NCI-H524 (cell line): ENCODE measurements at places on chromosomes 3 and 15.

- DNase-seq, result no peak
Measured at GRCh38 chr15:80588801-80589200, 106.3 kb upstream of the ABHD17C start.

DNA sequence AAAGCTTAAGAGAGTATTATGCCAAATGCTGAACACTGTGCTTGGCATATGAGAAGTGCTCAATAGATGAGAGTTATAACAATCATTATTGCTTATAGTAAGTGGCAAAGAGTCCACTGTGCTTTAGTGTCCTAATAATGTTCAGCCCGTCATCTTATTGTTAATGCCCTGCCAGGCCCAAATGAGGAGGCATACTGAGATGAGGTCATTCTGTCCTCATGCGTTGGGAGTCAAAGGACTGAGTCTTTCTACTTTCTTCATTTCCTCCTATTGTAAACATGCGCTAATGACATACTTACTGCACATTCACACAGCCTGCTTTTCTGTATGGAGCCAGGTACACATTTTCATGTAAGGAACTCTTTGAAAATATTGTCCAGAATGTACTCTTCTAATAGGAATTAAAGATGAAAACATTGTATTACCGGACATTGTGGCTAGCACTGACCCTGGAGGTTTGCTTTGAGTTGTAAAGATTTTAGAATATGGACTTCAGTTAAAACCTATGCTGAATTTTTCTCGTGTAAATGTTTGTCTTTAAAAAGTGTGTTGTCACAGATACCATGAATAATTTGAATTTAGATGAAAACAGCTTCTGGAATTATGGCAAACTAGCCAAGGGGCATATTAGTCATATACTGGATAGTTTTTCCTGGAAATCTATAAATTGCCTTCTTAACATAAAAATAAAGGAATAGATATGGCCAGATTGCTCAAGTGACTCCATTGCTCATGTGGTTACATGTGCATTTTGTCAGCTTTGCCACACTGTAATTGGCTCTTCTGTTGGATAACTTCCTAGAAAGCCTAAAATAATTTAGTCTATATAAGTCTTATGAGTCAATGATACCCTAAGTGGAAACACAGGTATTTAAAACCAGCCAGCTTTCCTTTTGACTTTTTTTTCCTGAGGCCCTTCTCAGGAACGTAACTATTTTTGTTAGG, 38.3 kb downstream of the KBTBD12 start:
- DNase-seq, result no peak

DNA sequence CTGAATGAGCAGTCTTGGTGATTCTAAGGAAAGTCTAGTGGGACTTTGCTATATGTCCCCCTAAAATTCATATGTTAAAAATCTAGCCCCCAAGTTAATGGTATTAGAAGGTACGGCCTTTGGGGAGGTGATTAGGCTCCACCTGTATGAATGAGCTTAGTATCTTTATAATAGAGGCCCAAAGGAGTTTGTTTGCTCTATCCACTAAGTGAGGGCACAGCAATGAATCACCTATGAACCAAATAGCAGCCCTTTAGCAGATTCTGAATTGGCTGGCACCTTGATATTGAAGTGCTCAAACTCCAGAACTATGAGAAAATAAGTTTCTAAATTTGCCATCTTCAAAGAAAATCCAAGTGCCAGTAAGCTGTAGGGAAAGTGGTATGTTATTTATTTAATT, 187.9 kb downstream of the SUCNR1 start:
- DNase-seq, result no peak

DNA sequence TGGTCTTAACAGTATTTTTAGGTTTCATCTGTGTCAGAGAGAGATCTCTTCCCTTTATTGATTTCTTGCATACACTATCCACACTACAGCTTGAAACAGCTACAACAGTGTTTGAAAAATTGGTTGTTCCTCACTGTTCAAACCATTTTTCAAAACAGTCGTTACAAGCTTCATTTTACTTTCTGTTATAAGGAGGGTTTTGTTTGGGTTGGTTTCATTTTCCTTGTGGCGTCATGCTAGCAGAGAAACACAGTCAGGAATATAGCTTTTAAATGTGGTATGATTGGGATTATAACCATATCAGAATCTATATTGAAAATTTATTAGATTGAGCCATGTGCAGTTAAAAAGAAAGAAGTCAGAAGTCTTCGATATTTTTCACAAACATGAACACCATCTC, 400.6 kb downstream of the ZBTB20 start:
- DNase-seq, result no peak

DNA sequence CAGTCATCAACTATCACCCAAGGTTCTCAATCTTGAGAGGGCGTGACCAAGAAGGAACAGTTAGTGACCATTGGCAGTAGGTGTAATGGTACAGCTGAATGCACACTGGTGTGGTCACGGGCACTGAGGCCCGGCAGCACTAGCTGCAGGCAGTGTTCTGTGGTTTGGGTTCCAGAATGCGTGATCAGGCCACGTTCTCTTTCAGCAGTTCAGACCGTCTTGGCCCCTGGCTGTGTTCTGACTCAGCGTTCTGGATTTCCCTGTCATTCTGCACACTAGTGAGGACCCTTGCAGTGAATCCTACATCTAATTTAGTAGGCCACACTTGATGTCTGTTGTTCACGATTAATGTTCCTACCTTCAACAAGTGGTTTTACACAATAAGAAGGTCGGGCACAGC, 220.5 kb upstream of the SLCO3A1 start:
- no peak for DNase-seq

DNA sequence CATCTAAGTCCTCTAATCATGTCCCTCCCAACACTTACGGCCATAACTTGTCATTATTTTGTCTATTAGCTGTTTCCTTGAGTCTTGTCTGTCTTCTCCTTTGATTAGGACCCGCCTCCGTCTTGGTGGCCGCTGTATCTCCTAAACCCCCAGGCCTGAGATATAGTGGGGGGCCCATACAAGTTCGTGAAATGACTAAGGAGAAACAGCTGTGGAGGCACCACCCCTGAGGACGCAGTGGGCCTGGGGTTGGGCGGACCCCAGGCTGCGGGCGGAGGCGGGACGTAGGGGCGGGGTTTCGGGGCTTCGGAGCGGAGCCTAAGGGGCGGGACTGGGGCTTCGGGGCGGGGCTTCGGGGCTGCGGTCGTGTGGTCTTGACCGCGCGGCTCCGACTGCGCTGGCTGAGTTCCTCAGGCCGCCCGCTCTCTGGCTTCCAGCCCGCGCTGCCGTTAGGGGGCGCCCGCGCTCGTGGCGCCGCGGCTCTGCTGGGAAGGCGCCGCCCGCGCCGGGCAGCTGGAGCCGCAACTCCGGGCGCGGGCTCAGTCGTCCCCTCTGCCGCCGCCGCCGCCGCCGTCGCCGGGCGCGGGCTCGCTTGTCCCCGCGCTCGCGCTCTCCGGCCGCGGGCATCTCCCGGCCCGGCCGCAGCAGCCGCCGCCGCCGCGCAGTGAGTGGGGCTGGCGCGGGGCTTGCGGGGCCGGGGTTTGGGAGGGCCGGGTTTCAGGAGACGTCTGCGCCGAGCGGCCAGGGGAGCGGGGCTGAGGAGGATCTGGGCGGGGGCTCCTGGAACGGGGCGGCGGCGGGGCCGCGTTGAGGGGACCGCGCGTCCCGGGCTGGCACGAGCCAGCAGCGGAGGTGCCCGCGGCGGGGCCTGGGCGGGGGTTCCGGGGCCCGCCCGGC, at the start of gene KCTD6:
KCTD6 (plus strand) TSS at position 591 of the 897 bp plus-strand sequence. CDS start 6,660 bp downstream, outside the sequence.
- DNase-seq, result peak; percentile 89
